Skin of body (tissue), 3 donors: ENCODE measurements at places on chromosomes 3 and 15. TPM values are rescaled to one million over a fixed set of nuclear protein-coding genes. Genes with fewer than 3 reads are reported as not detected.
A peak's percentile ranks its signal among the peaks of the same experiment; 100 is the strongest.

GRCh38 chr3:186170516-186170915, 61.6 kb upstream of the ETV5 start:
- DNase-seq = no peak

MYO9A gene
- 73.8 TPM for total RNA-seq

- DNase-seq = no peak
These were observed 95.8 kb upstream of the KLF13 start for GRCh38 chr15:31230630-31231485.

PTPRG gene
- total RNA-seq = 40.0 TPM

DNA sequence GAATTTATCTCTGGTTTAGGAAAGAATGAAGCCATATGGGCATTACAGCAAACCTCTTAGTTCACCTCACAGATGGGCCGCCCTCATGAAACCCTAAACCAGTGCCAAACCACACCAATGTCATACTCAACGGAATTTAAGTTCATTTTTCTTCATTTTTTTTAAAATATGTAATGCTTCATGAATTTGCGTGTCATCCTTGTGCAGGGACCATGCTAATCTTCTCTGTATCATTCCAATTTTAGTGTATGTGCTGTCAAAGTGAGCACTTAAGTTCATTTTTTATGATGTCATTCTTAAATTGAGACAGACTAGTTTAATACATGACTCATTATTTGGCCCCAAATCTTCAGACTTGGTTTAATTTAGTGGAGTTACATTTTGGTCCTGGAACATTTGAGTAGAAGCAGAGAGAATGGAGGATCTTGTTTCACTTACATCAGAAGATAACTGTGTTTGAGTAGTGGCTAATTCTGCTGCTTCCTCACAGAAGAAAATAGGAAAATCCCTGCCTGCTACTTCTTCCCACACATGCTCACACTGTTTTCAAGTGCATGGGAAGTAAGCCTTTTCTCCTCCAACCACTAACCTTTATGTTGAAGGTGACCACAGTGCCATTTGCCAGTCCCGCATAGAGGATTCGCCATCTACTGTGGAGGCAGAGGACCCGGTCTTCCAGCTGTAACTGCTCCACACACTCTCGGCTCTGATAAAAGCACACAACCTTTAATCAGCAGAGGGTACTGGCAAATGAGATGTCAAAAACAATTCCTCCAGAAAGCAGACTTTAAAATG, 63.3 kb downstream of the ZNF106 start:
- peak; percentile 76 for DNase-seq

LIPH gene
- total RNA-seq = 6.6 TPM

BNC1 gene
- total RNA-seq = 9.2 TPM

GRCh38 chr15:94225616-94226015, 5.7 kb upstream of the MCTP2 start:
- DNase-seq = no peak

GRCh38 chr3:36362973-36363372, 17.3 kb upstream of the STAC start:
- DNase-seq = no peak

GRCh38 chr3:187288131-187288854, 3.2 kb downstream of the MASP1 start:
- no peak for DNase-seq

FBXL2 gene
- total RNA-seq = 13.8 TPM

SPATA12 gene
- 0.10 TPM for total RNA-seq

MRPS25 gene
- total RNA-seq = 19.0 TPM

GRCh38 chr3:75951941-75952340, 166.6 kb upstream of the ZNF717 start:
- DNase-seq = no peak

- DNase-seq = no peak
These were observed 45.2 kb downstream of the TMEM108 start for GRCh38 chr3:133083395-133083794.

TIMMDC1 gene
- total RNA-seq = 31.2 TPM

GRCh38 chr15:66993874-66994696, 71.3 kb upstream of the SMAD3 start:
- DNase-seq = no peak

HRH1 gene
- total RNA-seq = 10.1 TPM

C3orf85 gene
- total RNA-seq = not detected

DCLK3 gene
- total RNA-seq = 1.1 TPM

DNA sequence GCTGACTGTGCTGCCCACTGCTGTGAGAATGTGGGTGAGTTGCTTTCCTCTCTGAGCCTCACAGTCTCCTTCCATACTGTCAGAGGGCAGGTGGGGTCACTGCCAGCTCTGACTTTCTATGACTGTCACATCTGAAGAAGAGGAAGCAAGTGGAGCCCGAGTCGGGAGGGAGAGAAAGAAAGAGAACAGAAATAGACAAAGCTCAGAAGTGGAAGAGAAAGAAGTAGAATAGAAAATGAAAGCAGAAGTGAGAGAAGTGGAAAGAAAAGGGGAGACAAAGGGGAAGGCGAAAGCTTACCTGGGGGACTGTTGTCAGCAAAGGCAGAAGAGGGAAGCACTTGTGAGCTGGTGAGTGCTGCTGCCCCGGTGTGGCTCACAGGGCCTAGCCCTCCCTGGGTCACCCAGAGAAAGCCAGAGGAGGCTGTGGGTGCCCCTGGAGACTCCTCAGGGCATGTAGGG, 57.9 kb downstream of the EPHB1 start:
- no peak for DNase-seq

- DNase-seq = peak; percentile 78
These were observed 1.1 kb upstream of the ZNF639 start for GRCh38 chr3:179321668-179322285.
